ENCODE measurements at places on chromosomes 5 and 9.
A peak's percentile ranks its signal among the peaks of the same experiment; 100 is the strongest.

- peak; percentile 74 for DNase-seq
Observed at GRCh38 chr5:178487911-178488600, 102.1 kb downstream of the COL23A1 start.

GRCh38 chr9:86286278-86286677 lies 3.9 kb upstream of the ISCA1 start:
- DNase-seq = no peak

GRCh38 chr9:98146101-98146991 lies 27.3 kb upstream of the TRIM14 start:
- DNase-seq = no peak

- DNase-seq = peak; percentile 68
Observed at GRCh38 chr5:175104677-175105076, 339.3 kb downstream of the DRD1 start.

DNA sequence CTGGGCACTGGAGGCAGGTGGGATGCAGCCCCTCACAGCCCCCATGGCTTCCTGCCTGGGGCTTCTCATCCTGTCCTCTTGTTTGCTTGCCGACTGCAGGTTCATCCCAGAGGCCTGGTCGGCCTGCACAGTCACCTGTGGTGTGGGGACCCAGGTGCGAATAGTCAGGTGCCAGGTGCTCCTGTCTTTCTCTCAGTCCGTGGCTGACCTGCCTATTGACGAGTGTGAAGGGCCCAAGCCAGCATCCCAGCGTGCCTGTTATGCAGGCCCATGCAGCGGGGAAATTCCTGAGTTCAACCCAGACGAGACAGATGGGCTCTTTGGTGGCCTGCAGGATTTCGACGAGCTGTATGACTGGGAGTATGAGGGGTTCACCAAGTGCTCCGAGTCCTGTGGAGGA lies 232.7 kb downstream of the ADAMTSL1 start:
- DNase-seq = no peak

- peak; percentile 94 for DNase-seq
Observed at GRCh38 chr5:36692791-36693763, 86.7 kb downstream of the SLC1A3 start.

DNA sequence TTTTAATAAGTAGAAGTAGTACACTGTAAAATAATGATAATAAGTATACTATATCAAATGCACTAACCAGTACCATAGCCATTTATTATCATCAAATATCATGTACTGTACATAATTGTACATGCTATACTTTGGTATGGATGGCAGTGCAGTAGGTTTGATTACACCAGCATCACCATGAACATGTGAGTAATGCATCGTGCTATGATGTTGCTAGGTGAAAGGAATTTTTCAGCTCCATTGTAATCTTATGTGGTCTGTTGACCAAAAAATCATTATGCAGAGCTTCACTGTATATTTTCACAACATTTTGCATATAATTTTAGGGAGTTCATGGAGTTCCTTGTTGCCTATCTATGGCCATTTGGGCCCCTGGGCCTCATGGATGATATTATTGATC lies 72.2 kb upstream of the HMHB1 start:
- no peak for DNase-seq

GRCh38 chr5:149452665-149453617 lies 73.8 kb upstream of the IL17B start:
- no peak for DNase-seq

GRCh38 chr5:107518190-107518589 lies 152.5 kb downstream of the EFNA5 start:
- DNase-seq = peak; percentile 47

GRCh38 chr9:76101947-76102346 lies 211.5 kb downstream of the PCSK5 start:
- DNase-seq = no peak

- no peak for DNase-seq
Observed at GRCh38 chr5:79285833-79286232, 49.9 kb downstream of the JMY start.

DNA sequence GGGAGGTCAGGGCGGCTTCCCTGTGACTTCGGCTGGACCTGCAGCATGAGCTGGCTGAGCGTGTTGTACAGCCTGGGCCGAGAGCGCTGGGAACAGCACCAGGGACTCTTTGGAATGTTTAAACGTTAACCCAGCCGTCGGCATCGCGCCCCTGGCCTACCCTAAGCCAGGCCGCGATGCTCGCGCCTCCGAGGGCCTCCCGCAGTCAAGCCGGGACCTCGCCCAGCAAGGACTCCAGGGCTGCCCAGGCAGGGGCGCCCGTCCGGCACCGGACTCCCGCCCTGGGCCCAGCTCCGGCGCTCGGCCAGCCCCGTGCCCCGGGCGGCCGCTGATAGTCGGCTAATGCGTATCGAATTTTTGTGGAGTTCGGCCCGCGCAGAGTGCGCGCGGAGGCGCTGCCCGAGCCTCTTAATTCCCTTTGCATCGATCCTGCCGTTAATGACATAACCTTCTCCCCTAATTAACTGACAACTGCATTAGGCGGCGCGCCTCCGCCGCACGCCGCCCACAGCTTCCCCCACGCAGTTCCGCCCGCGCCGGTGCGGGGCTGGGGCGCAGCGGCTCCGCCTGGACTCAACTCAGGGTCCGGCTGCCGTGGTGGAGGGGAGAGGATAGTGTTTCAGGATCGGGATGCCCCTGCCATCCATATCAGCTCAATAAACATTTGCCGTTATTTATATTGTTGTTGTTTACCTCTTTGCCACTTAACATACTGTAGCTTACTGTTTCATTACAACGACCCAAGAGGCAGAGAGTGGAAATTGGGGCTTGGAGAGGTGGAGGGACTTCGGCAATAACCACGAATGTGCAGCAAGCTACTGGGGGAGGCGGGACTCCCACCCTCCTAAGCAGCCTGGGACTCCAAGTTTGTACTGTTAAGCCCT lies 28.8 kb upstream of the CDC23 start:
- peak; percentile 86 for DNase-seq

DNA sequence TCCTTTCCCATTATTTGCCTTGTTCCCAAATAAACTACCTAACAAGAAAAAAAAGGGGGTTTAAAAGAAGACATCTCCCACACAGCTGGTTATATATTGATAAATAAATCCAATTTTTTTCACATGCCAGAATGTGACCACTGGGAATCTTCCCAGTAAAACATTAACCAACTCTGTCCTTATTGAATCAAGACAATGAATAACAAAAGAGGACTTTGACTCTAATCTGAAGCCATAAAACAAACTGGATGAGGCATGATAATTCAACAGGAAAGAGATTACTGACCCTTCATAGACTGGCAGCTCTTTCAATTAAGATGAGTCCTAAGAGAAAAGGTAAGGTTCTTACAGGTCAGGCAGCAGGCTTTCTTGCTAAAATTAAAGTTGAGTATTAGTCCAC lies 165.8 kb upstream of the CDH6 start:
- DNase-seq = no peak

- DNase-seq = no peak
Observed at GRCh38 chr5:150489360-150490295, 18.3 kb upstream of the NDST1 start.

DNA sequence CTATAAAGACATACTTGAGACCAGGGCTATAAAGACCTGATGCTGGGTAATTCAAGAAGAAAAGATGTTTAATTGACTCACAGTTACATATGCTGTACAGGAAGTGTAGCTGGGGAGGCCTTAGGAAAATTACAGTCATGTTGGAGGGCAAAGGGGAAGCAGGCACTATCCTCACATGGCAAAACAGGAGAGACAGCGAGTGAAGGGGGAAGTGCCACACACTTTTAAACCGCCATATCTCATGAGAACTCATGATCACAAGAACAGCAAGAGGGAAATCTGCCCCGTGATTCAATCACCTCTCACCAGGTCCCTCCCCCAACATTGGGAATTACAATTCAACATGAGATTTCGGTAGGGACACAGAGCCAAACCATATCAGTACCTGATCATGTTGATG lies 89.9 kb upstream of the ADAMTSL1 start:
- DNase-seq = no peak
